Astrocyte (in vitro differentiated cells and primary cell): ENCODE measurements at places on chromosomes 6 and 20. TPM values are rescaled to one million over a fixed set of nuclear protein-coding genes. Genes with fewer than 3 reads are reported as not detected.
A peak's percentile ranks its signal among the peaks of the same experiment; 100 is the strongest.

The KIF25 gene
- not detected in 2 replicates for total RNA-seq

The MEI4 gene
- 0.54 and 0.58 TPM in 2 replicates for total RNA-seq

The BFSP1 gene
- 3.7 and 4.2 TPM in 2 replicates for total RNA-seq

The GJA1 gene
- 433 and 443 TPM in 2 replicates for total RNA-seq

The NKX2-2 gene
- total RNA-seq = not detected in 2 replicates

The GFRA4 gene
- total RNA-seq = not detected in 2 replicates

The PARD6B gene
- total RNA-seq = 10.1 and 13.1 TPM in 2 replicates

The KIZ gene
- 9.7 and 15.5 TPM in 2 replicates for total RNA-seq

DNA sequence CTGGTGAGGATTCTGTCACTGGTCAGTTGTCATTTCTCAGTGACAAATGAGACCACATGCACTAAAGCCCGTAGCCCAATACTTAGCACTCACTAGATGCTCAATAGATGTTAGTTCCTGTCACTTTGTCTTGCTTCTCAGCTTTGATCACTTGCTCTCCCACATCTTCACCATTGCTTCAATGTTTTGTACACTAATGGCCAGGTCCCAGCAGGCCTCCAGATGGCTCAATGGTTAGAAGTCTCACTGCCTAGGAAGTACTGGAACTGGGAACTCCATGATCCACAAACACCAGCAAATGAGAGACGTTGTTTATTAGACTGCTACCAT is 502.8 kb upstream of the JARID2 start:
- H3K27me3 ChIP-seq = no peaks in the 10 kb centered on the region
- H3K36me3 ChIP-seq = no peaks in the 10 kb centered on the region
- peak overlapping the region; percentile 100 for H3K27ac ChIP-seq

- no peaks in the 10 kb centered on the region for H3K27me3 ChIP-seq
- H3K27ac ChIP-seq = no peak overlapping the region
- H3K4me1 ChIP-seq = no peaks in the 10 kb centered on the region
- H3K36me3 ChIP-seq = no peaks in the 10 kb centered on the region
- no peak overlapping the region for H3K4me3 ChIP-seq
These were observed 47.8 kb downstream of the CEP43 start for GRCh38 chr6:167046861-167047495.

DNA sequence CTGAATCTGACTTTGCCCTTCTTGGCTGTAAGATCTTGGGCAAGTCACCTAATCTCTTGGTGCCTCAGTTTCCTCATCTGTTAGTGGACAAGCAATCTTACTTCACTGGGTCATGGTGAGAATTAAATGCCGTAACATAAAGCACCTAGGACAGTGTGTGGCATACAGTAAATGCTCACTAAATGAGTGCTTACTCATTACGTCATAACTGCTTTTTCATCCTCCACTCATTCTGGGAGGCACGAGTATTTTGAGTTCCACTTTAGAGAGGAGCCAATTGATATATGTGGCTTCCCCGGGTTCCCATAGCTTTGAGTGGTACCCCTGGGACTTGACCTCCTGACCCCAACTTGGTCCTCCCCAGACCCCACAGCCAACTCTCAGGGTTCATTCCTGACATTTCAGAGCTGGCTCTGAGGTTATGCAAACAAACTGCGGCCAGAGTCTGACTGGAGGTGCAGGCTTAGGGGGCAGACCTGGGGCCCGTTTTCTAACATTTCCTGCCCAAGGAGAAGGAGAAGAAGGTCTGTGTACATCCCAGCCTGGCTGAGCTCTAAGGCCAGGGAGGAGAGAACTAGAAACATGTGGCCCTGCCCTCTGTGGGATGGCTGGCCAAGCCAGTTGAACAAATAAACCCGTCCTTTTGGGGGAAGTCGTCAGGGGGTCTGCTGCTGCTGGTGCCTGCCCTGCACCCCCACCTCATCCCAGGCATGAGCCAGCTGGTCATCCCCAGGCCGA is 5.8 kb downstream of the ANGPT4 start:
- H3K36me3 ChIP-seq = no peaks in the 10 kb centered on the region
- no peak for DNase-seq
- no peaks in the 10 kb centered on the region for H3K27me3 ChIP-seq
- H3K4me3 ChIP-seq = no peak overlapping the region
- H3K4me1 ChIP-seq = no peaks in the 10 kb centered on the region
- H3K27ac ChIP-seq = no peak overlapping the region

GRCh38 chr20:45611054-45611453 is 18.5 kb upstream of the WFDC10A start:
- no peak overlapping the region for H3K27ac ChIP-seq
- no peak overlapping the region for H3K4me3 ChIP-seq
- H3K36me3 ChIP-seq = no peaks in the 10 kb centered on the region
- H3K27me3 ChIP-seq = no peaks in the 10 kb centered on the region

DNA sequence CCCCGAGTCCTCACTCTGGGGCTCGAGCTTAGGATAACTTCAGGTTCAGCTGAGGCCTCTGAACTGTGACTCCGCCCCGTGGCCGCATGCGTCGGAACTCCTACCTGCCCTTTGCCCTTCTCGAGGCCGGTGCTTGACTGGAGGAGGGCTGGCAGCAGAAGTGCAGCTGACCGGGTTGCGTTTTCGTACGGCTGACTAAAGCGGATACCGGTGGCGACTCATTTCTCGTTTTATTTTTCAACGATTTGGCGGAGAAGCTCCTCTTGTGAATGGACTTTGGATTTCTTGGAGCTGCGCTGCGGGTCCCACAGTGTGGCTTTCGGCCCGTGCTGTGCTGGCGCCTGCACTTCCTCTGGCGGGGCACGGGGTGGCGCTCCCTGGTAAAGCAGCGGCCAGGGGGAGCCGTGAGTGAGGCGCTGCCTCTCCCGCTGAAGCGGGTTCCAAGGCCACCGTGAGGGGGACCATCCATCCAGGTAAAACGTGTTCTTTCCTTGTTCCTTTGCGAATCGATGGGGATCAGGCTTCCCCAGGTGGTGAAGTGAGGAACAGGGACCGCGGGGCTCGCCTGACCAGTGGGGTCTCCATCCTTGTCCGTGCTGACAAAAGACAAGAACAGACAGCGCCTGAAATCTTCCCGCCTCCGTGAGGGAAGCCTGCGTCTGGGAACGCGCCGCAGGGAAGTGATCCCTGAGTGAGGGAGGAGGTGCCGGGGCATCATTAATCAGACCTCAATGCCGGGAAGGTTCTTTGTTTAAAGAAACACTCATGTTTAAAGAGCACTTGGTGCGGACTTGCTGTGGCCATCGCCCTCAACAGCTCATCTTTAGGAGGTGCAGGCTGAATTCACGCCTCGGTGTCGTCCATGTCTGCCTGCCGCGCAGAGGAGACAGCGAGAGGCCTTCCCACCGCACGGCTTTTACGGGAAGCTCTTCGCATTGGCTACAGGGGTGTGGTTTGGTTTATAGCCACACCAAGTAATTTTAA is 38.8 kb downstream of the ERMARD start:
- no peak overlapping the region for H3K27ac ChIP-seq
- H3K4me3 ChIP-seq = peak overlapping the region; percentile 56
- H3K27me3 ChIP-seq = peaks cover 2% of the 10 kb centered on the region
- H3K4me1 ChIP-seq = peaks cover 9% of the 10 kb centered on the region
- no peaks in the 10 kb centered on the region for H3K36me3 ChIP-seq

DNA sequence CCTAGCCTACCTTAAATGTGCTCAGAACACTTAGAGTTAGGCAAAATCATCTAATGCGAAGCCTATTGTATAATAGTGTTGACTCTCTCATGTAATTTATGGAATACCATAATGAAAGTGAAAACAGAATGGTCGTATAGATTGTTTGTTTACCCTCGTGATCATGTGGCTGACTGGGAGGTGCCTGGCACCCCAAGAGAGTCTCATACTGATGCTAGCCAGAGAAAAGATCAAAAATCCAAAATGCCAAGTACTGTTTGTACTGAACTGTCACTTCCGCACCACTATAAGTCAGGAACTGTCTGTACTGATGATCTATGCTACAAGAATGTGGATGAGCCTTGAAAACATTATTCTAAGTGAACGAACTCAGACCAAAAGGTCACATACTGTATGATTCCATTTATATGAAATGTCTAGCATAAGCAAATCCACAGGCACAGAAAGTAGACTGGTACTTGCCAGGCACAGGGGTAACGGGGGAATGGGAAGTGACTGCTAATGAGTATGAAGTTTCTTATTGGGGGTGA is 22.4 kb downstream of the ZMYND8 start:
- DNase-seq = peak; percentile 98
- H3K27me3 ChIP-seq = no peaks in the 10 kb centered on the region
- H3K4me1 ChIP-seq = peaks cover 41% of the 10 kb centered on the region
- H3K36me3 ChIP-seq = no peaks in the 10 kb centered on the region
- H3K27ac ChIP-seq = peak overlapping the region; percentile 91

- H3K27me3 ChIP-seq = no peaks in the 10 kb centered on the region
- no peak overlapping the region for H3K4me3 ChIP-seq
- DNase-seq = no peak
- H3K4me1 ChIP-seq = peaks cover 17% of the 10 kb centered on the region
- H3K27ac ChIP-seq = no peak overlapping the region
These were observed 99.8 kb downstream of the SNAP25 start for GRCh38 chr20:10318291-10319024.

GRCh38 chr20:19588732-19589131 is 169.3 kb upstream of the RIN2 start:
- H3K4me3 ChIP-seq = no peak overlapping the region
- DNase-seq = no peak
- H3K27ac ChIP-seq = no peak overlapping the region

GRCh38 chr6:168342636-168343035 is 23.1 kb upstream of the DACT2 start:
- no peak overlapping the region for H3K27ac ChIP-seq
- DNase-seq = no peak
- no peaks in the 10 kb centered on the region for H3K4me1 ChIP-seq

DNA sequence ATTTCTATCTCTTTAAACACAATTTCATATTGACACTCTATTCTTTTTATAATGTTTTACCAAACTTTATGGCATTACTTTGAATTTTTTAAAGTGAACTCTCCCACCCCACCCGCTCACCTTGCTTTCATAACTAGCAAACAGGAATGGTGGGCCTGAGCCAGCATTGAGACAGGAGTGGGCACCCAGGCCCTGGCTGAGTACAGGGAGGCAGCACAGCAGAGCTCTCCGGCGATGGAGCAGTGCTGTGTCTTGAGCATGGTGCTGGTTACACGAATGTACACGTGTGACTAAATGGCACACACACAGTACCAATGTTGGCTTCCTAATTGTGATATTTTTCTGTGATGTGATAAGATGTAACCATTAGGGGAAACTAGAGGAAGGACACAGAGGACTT is 4.5 kb downstream of the CST11 start:
- no peak overlapping the region for H3K27ac ChIP-seq
- H3K36me3 ChIP-seq = no peaks in the 10 kb centered on the region
- H3K4me1 ChIP-seq = peaks cover 14% of the 10 kb centered on the region
- no peak for DNase-seq

DNA sequence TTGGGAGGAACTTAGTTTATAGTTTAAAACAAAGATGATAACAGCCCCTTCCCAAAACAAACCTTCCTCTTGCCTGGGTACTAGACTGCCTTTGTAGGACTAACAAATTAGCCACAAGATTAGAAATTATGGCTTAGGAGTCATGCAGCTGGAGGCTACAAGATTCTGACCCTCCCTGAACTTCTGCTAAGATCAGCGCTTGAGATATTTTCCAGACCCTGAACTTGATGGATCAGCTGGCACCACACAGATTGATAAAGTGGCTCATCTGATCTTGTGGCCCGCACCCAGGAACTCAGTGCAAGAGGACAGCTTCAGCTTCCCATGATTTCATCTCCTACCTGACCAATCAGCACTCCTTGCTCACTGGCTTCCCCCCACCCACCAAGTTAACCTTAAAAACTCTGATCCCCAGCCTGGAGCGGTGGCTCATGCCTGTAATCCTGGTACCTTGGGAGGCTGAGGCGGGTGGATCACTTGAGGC is 5.9 kb upstream of the SERINC3 start:
- no peak overlapping the region for H3K27ac ChIP-seq
- DNase-seq = no peak
- no peaks in the 10 kb centered on the region for H3K27me3 ChIP-seq
- H3K36me3 ChIP-seq = no peaks in the 10 kb centered on the region
- H3K4me1 ChIP-seq = peaks cover 18% of the 10 kb centered on the region

GRCh38 chr6:157358287-157358686 is 22.7 kb upstream of the ZDHHC14 start:
- no peak overlapping the region for H3K4me3 ChIP-seq
- no peaks in the 10 kb centered on the region for H3K36me3 ChIP-seq
- H3K27ac ChIP-seq = no peak overlapping the region
- DNase-seq = no peak

- peaks cover 15% of the 10 kb centered on the region for H3K27me3 ChIP-seq
- DNase-seq = no peak
- H3K27ac ChIP-seq = no peak overlapping the region
- H3K4me1 ChIP-seq = no peaks in the 10 kb centered on the region
- no peaks in the 10 kb centered on the region for H3K36me3 ChIP-seq
These were observed 34.0 kb downstream of the CPNE5 start for GRCh38 chr6:36805096-36805797.

DNA sequence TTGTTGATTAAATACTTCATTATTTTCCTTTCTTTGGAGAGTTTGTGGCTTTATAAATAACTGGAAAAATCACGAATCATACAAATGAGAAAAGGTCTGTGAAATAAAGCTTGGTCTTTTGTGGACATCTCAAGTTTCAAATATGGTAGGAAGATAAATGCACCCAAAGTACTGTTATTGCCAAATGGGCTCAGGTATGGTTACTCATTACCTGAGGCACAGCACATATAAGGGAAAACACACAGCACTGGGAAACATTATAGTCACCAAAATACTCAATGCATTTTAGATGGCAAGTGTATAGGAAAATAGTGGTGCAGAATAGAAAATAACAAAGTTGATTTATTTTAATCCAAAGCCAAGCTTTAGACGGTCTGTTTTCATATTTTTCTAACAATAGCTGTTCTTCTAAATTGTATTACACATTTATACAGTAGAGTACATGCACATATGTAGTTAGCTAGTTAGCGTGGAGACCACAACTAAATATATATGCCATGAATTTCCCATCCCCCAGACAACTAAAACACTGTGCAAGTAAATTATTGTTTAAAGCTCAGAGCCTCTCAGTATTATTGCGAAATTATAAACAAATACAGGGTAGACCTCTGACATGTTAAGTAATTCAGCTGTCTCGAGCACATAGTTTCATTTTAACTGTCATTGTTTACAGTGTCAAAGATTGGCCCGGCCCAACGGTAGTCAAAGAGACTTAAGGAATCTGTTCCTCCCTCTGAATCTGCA is 336.0 kb downstream of the SYNE1 start:
- H3K4me3 ChIP-seq = peak overlapping the region; percentile 82
- DNase-seq = no peak
- no peaks in the 10 kb centered on the region for H3K27me3 ChIP-seq
- peak overlapping the region; percentile 86 for H3K27ac ChIP-seq
- H3K36me3 ChIP-seq = peaks cover 23% of the 10 kb centered on the region

GRCh38 chr20:34249291-34249690 is 8.1 kb downstream of the ASIP start:
- H3K27me3 ChIP-seq = no peaks in the 10 kb centered on the region
- no peaks in the 10 kb centered on the region for H3K4me1 ChIP-seq
- DNase-seq = peak; percentile 42
- H3K4me3 ChIP-seq = no peak overlapping the region
- H3K36me3 ChIP-seq = no peaks in the 10 kb centered on the region
